ENCODE measurements at places on chromosomes 16 and 17.

DNA sequence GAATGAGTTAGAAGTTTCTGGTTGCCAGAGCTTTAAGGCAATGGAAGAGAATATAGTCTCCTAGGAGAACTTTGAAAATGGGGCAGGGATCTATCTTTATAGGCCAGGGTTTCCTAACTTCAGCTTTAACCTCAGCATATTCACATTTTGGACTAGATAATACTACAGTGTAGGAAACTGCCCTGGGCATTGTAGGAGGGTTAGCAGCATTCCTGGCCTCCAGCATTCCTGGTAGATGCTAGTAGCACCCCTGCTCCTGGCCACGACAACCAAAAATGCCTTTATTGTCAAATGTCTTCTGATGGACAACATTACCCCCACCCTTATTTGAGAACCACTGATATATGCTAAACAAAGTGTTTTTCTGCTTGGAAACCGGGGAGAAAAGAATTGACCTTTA is 27.8 kb upstream of the MYO18A start:
- no peak for DNase-seq

DNA sequence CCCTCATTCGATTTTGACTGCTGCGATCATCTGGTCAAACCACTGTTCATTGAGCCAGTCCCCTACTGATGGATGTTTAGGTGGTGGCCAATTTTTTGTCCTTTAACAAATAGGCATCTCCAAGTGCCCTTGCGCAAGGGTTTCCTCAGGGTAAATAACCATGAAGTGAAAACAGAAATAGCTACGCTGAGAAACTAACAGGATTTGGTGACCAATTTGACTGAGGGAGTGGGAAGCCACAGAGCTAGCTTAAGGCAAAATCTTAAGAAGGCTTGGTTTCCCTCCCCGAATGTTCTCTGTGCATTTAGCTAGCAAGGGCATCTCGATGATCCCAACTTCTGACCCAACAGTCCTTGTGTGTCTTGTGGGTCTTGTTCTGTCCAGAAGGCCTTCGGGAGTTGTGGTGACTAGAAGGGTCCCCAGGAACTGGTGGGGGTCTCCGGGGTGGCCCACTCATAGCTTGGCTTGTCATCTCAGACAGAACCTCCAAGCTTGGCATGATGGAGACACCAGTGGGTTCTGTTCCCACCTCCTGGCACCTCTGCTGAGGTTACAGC is 117.2 kb downstream of the SOCS1 start:
- DNase-seq, result no peak

DNA sequence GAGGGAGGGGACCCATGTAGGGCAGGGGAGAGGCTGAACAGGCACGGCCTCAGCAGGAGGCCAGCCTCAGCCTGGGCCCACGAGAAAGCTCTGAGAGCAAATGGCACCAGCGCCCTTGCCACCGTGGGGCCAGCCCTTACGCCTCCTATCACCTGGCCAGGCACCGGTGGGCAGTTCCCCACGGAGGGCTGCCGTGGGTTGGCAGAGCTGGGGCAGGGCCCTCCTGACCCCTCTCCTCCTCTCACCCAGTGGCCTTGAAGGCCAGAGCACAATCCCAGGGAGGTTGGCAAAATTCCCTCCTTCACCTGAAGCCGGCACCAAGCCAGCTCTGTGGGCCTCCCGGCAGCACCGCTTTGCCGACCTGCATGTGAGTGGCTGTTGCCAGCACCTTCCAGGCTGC is 53.1 kb upstream of the ENPP7 start:
- no peak for DNase-seq

- DNase-seq, result no peak
Measured at GRCh38 chr16:68035227-68035626, 12.1 kb downstream of the DUS2 start.

Measured in pons (tissue), 1 donor.